Activated CD8-positive, alpha-beta memory T cell treated with anti-CD3 and anti-CD28 coated beads, Interleukin-2, amount 10 ng/mL, durations not matched to agents 7 days and 5 days (primary cell): ENCODE measurements at places on chromosomes 6 and 20. TPM values are rescaled to one million over a fixed set of nuclear protein-coding genes. Genes with fewer than 3 reads are reported as not detected.
A peak's percentile ranks its signal among the peaks of the same experiment; 100 is the strongest.

The UBE2C gene
- total RNA-seq, result 219 TPM

The VSX1 gene
- not detected for total RNA-seq

The EEF1A2 gene
- not detected for total RNA-seq

The CNPY3 gene
- total RNA-seq, result 56.4 TPM

The ERVFRD-1 gene
- total RNA-seq, result not detected

DNA sequence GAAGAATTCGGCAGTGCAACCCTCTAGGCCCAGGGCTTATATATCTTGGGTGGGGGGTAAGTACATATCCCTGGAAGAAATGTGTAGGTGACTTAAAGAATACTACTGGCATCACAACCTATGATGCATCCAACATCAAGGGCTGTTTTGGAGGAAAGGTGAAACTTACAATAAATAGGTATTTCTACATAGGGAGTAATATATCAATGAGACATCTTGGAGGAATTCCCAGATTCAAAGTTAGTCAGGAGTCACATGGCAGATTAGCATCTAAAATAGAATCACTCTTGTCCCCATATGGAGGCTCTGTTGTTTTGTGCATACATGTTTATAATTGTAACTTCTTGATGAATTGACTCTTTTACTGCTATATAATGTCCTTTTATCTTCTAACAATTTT is 375.5 kb downstream of the PAX1 start:
- DNase-seq, result no peak

DNA sequence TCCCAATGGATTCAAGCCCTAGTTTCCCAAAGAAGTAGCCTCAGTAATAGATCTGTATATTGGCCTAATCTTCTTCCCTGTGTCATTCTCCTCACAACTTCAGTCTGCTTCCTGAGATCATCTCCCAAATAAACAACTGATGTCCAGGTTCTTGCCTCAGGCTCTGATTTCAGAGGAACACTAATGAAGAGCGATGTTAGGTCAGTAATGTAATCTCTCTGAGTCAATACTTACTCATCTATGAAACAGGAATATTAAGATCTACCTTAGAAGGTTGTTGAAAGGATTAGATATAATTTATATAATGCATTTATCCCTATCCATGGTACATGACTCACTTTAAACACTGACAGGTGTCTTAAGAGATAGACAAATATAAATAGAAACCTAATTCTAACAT is 246.0 kb upstream of the FLRT3 start:
- no peak for DNase-seq

DNA sequence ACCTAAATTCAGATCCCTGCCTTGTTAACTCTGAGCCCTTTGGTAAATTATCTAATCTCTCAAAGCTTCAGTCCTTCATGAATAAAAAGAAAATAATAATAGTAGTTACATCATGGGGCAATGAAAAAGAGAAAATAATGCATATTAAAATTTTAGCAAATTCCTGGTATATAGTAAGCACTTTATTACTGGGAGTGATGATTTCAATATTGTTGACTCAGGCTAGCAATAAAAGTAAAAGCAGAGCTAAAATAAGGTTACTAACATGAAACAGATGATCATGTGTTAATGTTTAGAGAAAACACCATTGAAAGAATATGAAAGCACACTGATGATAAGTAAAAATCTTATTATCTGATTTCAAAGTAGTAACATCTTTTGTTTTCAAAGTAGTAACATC is 13.6 kb downstream of the GINS1 start:
- no peak for DNase-seq

DNA sequence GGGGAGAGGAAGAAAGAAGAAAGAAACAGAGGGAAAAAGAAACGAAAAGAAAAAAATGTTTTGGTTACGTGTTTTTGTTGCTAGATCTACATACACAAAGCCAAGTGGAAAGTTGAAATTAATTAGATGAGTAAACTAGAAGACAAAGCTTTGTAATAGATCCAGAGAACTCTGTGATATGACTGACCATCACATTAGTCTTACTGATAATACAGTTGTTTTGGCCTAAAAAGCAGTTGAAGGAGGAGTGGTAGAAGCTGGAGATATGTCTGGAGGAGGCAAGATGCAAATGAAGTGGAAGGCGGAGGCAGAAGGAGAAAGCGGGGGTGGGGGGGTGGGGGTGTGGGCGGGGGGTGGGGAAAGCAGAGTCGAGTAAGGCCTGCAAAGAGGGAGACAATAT is 500.1 kb upstream of the ID4 start:
- no peak for DNase-seq

DNA sequence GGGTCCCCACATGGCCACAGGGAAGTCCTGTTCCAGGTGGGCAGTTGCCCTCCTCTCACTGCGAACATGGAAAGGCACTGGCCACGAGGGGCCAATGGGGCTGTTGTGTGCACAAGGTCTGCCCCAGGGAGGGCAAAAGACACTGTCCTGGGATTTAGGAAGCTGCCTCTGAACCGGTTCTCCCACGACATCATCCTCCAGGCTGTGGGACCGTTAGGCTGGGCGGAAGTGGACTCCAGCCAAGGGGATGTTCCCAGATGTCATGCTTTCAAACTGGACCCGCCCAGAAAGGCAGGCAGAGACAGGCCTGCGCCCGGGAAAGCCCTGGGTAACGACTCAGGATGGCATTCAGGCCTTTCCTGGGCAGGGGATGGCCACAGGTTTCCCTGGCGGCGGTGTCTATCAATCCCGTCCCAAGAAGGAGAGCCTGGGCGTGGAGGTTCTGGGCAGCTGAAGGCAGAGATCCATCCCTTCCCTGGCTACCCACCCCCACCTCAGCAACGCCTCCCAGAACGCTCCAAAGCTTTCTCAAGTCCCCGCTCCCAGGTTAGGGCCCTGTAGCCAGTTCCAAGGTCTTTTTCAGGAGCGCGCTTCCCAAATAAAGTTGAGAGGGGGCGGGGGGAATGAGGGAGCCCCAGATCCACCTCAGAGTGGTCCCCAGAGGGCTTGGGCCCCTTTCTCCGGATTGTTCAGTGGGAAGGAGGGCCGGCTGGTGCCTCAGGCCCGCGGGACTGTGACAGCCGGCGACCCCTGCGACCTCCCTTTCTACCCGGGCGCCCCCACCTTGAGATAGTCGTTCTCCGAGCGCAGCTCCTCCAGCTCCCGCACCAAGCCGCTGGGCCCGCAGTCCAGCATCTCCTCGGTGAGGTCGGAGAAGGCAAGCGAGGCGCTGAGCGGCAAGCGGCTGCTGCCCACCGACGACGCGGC is 13.8 kb upstream of the TLDC2 start:
- no peak for DNase-seq

- no peak for DNase-seq
Observed at GRCh38 chr6:159609652-159610178, 83.3 kb downstream of the SOD2 start.

GRCh38 chr6:49730251-49730650 is 13.9 kb downstream of the CRISP3 start:
- DNase-seq, result no peak

- DNase-seq, result peak; percentile 90
Observed at GRCh38 chr6:28443112-28443773, at the start of gene ZSCAN23. ZSCAN23 (minus strand) TSS chr6:28443491; CDS start chr6:28436266, 7,225 bp downstream.

- DNase-seq, result no peak
Observed at GRCh38 chr20:50093240-50093639, 19.7 kb downstream of the UBE2V1 start.

DNA sequence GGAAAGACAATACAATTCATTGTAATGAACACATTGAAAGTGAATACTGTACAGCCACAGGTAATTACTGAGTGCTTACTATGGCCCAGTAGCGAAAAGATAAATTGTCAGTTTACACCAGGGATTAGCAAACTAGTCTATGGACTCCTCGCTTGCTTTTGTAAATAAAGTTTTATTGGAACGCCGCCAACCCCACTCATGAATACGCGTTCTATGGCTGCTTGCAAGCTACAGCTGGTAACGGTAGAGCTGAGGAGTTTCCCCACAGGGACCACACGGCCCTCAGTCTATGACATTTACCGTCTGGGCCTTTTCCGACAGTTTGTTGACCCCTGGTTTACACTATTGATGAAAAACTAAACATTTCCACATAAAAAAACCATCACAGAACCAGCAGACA is 24.2 kb downstream of the LAMA5 start:
- no peak for DNase-seq

DNA sequence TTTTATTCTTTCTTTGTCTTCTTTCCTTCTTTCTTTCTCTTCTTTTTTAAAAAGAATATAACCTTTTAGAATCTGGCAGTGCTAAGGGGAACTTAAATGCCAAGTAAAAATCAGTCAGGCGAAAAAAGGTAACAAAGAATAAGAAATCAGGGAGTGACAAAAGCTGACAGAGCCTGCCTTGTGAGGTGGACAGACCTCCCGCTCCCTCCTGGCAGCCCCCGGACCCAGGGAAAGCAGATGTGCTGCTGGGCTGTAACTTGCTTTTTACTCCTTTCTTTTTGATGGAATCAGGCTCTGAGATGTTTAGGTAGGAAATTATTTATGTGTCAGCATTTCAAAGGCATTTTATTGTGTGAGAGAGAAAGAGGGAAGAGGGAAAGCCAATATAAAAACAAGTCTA is 95.5 kb upstream of the TRAF3IP2 start:
- DNase-seq, result no peak

GRCh38 chr6:169115632-169116031 is 138.0 kb downstream of the THBS2 start:
- no peak for DNase-seq

- DNase-seq, result no peak
Observed at GRCh38 chr6:134962421-134962820, 12.5 kb upstream of the ALDH8A1 start.

DNA sequence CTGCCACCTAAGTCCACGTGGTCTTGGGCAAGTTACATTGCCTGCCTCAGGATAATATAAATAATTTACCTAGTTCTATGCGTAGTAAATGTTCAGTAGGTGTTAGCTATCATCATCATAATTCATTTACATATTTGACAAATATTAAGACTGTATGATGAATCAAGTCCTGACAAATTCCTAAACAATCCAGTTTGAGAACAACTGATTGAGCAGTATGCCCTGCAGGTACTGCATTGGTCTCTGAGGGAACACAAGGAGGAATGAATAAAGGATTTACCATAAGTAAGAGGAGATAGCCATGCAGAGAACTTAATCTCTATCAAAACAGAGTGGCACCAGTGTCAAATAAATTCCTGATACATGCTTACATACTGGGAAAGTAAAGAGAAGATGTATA is 70.4 kb downstream of the SAMD5 start:
- DNase-seq, result no peak

GRCh38 chr20:58008413-58008812 is 220.0 kb downstream of the ANKRD60 start:
- no peak for DNase-seq

- DNase-seq, result no peak
Observed at GRCh38 chr6:35626401-35626800, 62.3 kb downstream of the FKBP5 start.
